Activated T-helper 1 cell treated with anti-CD3 and anti-CD28 coated beads, Interleukin-12 subunit alpha, Interleukin-12 subunit beta, Interleukin-2, Interleukin-4 antibody, amounts not matched to agents 30 ng/mL and 10 ng/mL and 1 ng/mL, durations not matched to agents 14 hours and 24 hours and 36 hours (primary cell): ENCODE measurements at places on chromosomes 11 and 22. TPM values are rescaled to one million over a fixed set of nuclear protein-coding genes. Genes with fewer than 3 reads are reported as not detected.
A peak's percentile ranks its signal among the peaks of the same experiment; 100 is the strongest.

MMP10 gene
- not detected in 2 replicates for total RNA-seq

OR5A1 gene
- total RNA-seq: not detected in 2 replicates

DNA sequence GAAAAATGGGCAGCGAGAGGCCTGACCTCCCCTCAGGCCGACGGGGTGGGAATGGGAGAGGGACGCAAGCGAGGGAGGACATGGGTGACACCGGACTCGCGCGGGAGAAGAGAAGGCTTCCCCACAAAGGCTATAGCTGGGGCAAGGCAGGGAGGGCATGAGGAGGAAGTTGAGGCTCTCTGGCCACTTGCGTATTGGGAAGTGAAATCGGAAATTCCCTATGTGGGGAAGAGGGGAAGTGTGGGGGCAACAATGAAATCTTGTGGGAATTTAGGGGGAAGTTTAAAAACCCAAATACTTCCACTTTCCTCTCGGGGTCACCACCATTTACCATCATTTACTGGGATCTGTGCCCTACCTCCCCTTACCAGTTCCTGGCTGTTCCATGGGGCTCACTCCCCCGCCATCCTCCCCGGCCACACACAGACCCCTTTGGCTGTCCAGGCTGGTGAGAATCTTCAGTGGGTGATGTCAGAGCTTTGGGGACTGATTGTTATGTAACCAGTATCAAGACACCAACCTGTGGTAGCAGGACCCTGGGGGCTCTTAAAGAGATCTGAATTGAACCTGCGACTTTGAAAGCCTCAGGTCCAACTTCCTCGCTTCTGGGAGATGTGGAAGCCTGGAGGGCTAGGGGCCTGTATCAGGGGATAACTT lies 951 bp upstream of the EHD1 start:
- H3K4me1 ChIP-seq: peaks cover 61% of the 10 kb centered on the region
- no peaks in the 10 kb centered on the region for H3K27me3 ChIP-seq
- H3K27ac ChIP-seq: peak overlapping the region; percentile 83
- H3K36me3 ChIP-seq: peaks cover 25% of the 10 kb centered on the region

- H3K27me3 ChIP-seq: peaks cover 21% of the 10 kb centered on the region
- no peaks in the 10 kb centered on the region for H3K36me3 ChIP-seq
Observed at GRCh38 chr11:118135796-118136165, 16.8 kb downstream of the SCN4B start.

DNA sequence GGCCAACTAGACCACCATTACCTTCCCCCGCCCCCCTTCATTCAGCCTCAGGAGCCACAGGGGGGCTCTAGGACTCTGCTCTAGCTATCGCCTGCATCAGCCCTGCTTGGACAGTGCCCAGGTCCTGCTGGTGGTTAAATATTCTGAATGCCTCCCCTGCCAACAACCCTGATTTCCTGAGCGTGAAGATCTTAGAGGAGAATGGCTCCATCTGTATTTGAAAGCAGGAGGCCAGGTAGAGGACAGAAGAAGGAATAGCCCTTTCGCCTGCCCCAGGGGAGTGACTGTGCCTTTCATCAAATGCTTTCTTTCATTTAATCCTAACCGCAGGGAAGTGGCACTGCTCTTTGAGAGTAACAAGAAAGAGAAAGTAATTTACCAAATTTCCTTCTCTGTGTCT lies 69.2 kb downstream of the ISX start:
- H3K27ac ChIP-seq: no peak overlapping the region
- no peak for DNase-seq
- no peaks in the 10 kb centered on the region for H3K4me1 ChIP-seq
- H3K36me3 ChIP-seq: no peaks in the 10 kb centered on the region

DNA sequence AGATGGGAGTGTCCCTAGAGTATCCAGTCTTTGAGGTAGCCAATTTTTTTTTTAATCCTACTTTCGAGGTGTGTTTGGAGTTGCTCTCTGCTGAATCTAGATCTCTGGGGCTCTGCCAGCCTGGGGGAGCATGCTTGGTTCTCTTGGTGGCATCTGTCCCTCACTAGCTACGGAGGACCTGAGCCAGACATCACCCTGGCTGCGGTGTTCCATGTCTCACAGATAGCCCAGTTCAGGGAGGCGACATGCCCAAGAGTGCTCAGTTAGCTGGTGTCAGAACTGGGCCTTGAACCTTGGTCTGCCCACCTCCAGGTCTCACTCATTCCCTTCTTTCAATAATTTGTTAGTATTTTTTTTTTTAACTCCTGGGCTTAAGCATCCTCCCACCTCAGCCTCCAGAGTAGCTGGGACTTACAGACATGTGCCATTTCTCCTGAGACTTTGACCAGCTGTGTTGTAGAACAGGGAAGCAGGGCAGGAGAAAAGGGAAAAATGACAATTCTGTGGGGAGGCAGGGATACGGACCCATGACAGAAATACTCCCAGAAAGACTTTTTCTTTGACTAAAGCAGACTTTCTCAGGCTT lies 621 bp downstream of the HMOX1 start:
- H3K36me3 ChIP-seq: peaks cover 1% of the 10 kb centered on the region
- H3K27me3 ChIP-seq: peaks cover 28% of the 10 kb centered on the region
- H3K27ac ChIP-seq: no peak overlapping the region
- peak overlapping the region; percentile 45 for H3K4me3 ChIP-seq
- peaks cover 21% of the 10 kb centered on the region for H3K4me1 ChIP-seq

DNA sequence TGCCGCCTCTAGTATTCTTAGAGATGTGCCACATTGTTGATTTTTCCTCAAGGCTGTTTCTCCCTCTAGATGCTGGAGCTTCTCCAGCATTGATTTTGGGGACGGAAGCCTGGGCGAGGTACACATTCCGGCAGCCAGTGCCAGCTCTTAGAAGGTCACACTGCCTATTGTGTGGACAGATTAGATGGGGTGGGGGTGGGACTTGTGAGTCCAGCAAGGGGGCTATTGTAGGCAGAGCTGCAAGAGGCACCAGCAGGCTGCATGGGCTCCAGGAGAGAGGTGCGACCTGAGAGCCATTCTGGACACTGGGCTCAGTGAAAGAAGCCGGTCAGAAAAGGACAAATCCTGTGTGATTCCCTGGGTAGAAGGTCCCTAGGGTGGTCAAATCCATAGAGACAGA lies 12.4 kb downstream of the C11orf21 start:
- no peaks in the 10 kb centered on the region for H3K36me3 ChIP-seq
- no peak for DNase-seq
- H3K27ac ChIP-seq: no peak overlapping the region
- peaks cover 11% of the 10 kb centered on the region for H3K27me3 ChIP-seq
- H3K4me1 ChIP-seq: peaks cover 10% of the 10 kb centered on the region

DNA sequence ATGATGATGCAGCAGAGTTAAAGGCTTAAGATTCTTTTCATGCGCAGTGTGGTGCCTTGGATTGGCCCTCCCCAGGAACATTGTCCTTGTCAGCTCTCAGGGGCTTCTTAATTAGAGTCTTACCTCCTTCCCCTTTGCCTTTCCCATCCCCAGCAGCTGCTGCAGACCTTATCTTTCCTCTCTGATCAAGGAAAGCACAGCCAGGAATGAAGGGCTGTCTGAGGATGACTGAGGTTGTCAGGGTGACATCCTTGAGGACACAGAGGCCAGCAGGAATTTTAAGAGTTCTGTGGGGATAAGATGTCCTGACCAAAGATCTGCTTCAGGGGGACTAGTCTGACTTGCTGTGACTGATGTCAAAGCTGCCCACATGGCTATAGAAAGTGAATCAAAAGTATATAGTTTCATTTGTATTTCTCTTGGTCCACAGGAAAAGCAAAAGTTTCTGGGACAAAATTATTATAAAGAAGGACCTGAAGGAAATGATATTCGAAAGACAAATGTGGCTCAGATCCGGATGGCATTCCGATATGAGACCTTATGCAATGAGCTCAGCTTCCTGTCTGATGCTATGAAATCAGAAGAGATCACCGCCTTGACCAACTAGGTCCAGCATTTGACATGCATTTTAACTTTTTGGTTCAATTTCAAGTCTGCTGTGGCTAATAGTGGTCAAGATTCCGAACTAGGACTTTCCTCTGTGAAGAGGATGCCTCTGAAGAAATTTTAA lies 35.5 kb downstream of the RNF141 start:
- peaks cover 33% of the 10 kb centered on the region for H3K36me3 ChIP-seq
- no peak overlapping the region for H3K27ac ChIP-seq
- DNase-seq: no peak
- H3K4me3 ChIP-seq: no peak overlapping the region
- H3K4me1 ChIP-seq: peaks cover under 1% of the 10 kb centered on the region

GRCh38 chr22:23485490-23485889 lies 94.6 kb downstream of the IGLL1 start:
- H3K36me3 ChIP-seq: no peaks in the 10 kb centered on the region
- peaks cover 21% of the 10 kb centered on the region for H3K27me3 ChIP-seq
